ENCODE measurements at places on chromosomes 7 and 10.
A peak's percentile ranks its signal among the peaks of the same experiment; 100 is the strongest.

DNA sequence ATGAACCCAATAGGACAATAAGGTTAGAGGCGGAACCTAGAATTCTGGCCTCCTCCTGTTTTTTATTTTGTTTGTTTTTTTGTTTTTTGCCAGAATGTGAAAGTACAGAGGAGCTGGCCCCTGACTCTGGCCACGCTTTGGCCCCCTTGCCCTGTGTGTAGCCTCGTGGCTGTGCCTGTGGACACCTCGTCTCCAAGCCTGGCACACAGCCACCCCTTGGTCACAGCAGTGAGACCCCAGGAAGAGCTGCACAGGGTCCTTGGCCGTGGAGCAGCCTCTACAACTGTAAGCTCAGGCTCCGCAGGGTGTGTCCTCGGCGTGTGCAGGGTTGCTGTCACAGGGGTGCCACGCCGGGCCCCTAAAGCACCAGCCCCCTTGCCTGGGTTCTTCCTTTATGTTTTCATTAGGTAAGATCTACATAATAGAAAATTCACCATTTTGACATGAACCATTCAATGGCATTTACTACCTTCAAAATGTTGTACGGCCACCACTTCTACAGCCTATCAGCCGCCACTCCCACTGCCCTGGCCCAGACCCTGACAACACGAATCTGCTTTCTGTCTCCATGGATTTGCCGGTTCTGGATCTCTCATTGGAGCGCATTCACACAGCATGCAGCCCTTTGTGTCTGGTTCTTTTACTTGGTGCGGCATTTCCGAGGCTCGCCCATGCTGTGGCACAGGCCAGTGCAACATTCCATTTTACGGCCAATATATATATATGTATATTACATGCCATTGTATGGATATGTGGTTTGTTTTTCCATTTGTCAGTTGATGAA lies 51.0 kb downstream of the AMZ1 start:
- DNase-seq, result no peak

GRCh38 chr7:14125998-14126397 lies 136.5 kb upstream of the ETV1 start:
- DNase-seq, result peak; percentile 75

GRCh38 chr7:6384327-6384726 lies 63.4 kb downstream of the DAGLB start:
- DNase-seq, result peak; percentile 28

GRCh38 chr10:80411267-80411668 lies 2.9 kb downstream of the PRXL2A start:
- no peak for DNase-seq

GRCh38 chr10:87659571-87660483 lies at the start of gene PAPSS2:
PAPSS2 (plus strand) TSS chr10:87659878; CDS start chr10:87659982, 104 bp downstream.
- peak; percentile 77 for DNase-seq

DNA sequence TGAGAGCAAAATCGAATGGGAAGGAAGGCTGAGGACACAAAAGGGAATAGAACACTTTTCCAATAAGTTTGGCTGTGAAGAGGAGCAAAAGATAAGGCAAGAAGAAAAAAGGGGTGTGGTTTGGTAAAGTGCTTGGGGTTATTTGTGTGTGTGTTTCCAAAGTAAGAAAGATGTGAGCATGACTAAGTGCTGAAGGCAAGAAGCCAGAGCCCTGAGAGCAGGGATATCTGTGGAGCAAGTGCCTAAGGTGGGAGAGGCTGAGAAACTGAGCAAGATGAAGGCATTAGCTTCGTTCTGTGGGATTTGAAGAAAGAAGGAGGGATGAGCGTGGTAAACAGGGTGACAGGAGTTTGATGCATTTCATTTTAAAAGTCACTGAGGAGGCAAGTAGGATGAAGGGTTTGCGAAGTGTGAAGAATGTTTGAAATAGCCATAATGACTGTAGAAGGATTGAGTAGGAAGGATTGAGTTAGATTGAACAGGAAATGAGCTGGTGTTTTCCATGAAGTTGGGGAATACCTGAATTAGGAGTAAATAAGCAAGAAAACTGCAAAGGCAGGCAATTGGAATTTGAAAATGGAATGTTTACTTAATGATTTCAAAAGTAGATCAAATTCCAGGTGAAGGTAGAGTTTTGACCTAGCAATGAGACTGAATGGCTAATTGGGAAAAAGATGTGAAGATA lies 19.9 kb upstream of the SP4 start:
- DNase-seq, result no peak

DNA sequence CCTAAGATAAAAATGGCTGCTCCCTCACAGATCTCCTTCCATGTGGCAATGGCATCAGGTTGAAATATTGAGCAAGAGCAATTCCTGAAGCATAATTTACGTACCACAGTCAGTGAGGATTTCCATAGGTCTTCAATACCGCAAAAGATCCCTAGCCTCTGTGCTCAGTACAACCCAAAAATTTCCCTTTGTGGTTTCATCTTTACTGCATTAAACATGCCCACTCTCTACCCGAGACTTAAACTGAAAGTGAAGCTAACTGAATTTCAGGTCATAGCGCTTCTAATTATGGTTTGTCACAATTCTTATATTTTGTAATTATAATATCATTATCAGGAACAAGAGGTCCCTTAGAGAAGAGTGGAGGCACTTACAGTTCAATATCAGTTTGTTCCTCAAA lies 1071.1 kb downstream of the XPNPEP1 start:
- no peak for DNase-seq

GRCh38 chr10:79170226-79170752 lies 101.5 kb downstream of the ZMIZ1 start:
- DNase-seq, result no peak

GRCh38 chr10:79321951-79322350 lies 25.3 kb upstream of the PPIF start:
- no peak for DNase-seq

DNA sequence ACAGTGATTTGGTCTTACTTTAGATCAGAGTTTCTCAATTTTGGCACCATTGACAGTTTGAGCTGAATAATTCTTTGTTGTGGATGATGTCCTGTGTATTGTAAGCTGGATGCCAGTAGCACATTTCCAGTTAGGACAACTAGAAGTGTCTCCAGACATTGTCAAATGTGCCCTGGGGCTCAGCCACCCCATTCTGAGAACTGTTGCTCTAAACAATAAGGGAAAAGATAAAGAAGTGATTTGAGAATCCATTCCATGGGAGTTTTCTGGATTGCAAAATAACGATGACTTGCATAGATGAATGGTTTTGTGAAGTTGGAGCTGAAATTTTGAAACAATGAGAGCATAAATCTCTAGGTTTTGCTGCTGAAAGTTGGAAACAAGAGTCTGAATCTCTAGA lies 44.6 kb downstream of the NUP205 start:
- no peak for DNase-seq

DNA sequence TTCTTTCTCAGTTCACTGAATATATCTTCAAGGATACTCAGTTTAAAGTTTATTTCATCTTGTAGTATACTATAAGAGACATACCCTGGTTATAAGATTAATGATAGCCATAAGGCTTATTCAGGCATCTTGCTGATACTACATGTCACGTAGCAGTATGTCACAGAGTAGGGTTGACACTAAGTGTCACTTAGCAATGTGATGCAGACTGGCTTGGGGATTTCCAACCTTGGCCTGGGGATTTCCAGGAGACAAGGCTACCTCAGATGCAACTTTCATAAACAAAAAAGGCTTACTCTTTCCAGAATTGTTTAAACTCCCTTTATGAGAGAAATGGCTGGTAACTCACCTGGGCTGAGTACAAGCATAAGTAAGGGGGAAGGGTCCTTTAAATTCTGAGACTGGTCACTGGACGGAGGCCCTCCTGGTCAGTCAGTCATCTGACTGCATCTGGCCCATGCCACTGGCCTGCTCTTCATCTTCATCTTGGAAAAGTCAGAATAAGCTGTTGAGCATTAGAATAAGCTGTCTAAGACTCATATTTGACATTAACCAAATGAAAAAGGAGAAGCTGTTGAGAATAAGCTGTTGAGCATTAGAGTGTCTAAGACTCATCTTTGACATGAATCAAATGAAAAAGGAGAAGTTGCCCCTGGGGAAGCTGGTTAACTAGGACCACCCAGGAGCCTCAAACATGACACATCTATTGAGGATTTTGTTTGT lies 9.5 kb downstream of the SLC13A1 start:
- DNase-seq, result no peak

GRCh38 chr7:37441386-37441760 lies 7.3 kb downstream of the ELMO1 start:
- DNase-seq, result no peak

DNA sequence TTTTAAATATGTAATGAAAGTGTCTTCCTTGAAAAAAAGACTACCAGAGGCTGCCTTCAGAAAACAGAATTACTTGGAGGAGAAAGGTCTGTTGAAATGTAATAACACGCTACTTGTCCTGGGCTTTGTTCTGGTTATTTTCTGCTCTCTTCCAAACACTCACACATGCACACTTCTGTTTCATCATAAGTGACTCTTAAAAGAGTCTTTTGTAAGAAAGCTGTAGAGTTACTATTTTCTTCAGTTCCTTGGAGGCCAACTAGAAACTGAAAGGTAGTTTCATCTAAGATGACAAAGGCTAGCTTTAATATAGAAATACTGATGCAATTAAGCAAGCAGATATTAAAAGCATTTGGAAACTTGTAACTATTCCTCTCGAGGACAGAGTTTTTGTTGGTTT lies 39.1 kb downstream of the TASOR2 start:
- DNase-seq, result no peak

DNA sequence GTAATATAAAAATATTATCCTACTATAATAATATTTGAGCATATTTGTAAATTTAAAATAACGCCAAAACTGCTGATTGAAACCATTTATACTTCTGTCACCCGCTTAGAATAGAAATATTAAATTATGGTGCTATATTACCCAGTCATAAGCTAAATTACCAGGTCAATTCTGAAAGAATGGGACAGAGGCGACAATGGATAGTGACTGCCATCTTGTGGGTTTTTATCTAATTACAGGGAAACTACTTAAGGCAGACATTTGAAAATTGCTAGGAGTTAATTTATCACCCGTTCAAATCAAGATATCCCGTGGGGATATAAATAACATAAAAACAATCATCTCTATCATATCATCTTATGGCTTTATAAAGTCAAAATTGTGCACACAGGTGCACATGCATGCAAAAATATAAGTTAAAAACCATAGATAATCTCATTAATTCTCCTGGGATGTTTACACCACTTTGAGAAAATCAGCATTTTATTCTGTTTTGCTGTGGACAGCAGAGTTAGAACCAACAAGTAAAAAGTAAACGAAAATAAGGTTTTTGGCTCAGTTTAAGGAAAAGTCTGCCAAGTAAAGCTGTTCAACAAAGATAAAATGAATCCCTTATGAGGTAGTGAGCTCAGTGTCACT lies 41.3 kb upstream of the HPSE2 start:
- DNase-seq, result no peak

- DNase-seq, result no peak
These were observed 265.9 kb downstream of the SNX13 start for GRCh38 chr7:17674166-17674942.

DNA sequence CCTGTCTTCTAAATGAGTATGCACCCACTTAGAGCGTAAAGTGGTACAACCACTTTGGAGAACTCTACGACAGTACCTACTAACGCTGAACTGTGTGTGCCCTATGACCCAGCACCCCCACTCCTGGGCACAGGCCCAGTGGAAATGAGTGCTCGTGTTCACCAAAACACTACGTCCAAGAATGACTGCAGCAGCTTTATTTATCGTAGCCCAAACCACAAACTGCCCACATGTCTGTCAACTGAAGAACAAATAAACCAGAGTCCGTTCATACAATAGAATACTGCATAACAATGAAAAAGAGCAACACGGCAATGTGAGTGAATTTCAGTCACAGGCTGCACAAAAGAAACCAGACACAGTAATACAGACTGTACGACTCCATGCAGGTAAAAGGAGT lies 35.4 kb downstream of the TLL2 start:
- peak; percentile 19 for DNase-seq

- DNase-seq, result no peak
These were observed 54.2 kb downstream of the CDC123 start for GRCh38 chr10:12250181-12250580.

GRCh38 chr7:50962962-50963374 lies 180.3 kb upstream of the GRB10 start:
- DNase-seq, result peak; percentile 56

Data from T47D (cell line).